ENCODE measurements at places on chromosomes 6 and 20.

DNA sequence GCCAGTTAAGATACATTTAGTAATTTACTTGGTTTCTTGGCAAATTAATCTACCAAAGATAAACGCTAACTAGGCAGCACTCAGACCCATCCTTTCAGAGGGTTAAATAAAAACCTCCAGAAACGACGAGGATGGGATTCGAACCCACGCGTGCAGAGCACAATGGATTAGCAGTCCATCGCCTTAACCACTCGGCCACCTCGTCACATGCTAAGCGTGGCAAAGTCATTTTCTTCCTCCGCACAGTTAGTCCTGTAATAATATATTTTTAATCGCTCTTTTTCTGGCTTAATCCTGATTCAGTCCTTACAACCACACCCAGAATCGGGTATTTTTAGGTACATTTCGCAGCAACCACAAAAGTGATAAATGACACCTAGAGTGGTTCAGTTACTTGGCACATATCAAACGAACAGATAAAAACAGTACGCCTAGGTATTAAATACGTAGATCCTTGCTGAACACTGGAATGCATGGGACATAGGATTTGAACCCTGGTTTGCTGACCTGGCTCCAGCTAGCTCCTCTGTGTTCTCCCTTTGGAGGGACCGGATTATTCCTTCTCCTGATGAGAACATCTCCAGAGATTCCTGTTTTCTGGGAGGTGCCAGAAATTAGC, 71.6 kb downstream of the GPX5 start:
- peak; percentile 18 for DNase-seq

DNA sequence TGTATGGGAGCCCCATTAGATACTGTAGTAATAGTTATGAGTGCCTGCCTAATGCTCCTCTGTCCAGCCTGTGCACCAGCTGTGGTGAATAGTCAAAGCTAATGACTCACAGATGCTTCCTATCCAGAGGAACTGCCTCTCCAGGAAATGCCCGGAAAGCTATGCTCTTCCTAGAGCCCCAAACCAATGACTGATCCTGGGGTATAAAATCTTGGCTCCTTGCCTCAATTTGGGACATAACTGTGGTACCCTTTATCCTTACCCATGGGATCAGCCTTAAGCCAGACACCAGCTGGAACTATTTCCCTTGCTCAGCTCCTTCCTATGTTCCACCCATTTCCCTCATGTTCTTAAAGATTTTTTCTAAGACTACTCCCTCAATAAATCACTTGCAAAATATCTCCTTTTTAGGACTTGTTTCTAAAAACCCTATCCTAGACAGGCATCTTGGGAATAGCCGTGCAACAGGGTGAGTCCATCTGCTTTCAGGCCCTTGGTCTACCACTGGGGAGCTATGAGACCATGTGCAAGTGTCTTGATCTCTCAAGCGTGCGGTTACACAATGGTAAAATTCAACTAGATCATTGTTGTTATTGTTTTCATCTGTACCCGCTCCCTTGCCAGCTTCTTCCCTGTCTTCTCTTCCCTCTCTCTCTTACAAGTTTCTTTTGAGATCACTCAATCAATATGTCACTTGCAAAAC, 283.7 kb downstream of the BTBD3 start:
- DNase-seq: no peak

- DNase-seq: no peak
These were observed 57.6 kb upstream of the SLC23A2 start for GRCh38 chr20:5058873-5059272.

DNA sequence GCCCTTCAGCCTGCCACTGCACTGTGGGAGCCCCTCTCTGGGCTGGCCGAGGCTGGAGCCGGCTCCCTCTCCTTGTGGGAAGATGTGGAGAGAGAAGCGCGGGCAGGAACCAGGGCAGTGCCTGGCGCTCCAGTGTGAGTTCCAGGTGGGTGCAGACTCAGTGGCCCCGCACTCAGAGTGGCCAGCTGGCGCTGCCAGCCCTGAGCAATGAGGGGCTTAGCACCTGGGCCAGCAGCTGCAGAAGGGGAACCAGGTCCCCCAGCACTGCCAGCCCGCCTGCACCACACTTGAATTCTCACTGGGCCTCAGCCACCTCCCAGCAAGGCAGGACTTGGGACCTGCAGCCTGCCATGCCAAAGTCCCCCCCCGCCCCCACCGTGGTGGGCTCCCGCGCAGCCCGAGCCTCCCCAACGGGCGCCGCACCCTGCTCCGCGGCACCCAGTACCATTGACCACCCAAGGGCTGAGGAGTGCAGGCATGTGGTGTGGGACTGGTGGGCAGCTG, 205.9 kb downstream of the CLVS2 start:
- DNase-seq: no peak

DNA sequence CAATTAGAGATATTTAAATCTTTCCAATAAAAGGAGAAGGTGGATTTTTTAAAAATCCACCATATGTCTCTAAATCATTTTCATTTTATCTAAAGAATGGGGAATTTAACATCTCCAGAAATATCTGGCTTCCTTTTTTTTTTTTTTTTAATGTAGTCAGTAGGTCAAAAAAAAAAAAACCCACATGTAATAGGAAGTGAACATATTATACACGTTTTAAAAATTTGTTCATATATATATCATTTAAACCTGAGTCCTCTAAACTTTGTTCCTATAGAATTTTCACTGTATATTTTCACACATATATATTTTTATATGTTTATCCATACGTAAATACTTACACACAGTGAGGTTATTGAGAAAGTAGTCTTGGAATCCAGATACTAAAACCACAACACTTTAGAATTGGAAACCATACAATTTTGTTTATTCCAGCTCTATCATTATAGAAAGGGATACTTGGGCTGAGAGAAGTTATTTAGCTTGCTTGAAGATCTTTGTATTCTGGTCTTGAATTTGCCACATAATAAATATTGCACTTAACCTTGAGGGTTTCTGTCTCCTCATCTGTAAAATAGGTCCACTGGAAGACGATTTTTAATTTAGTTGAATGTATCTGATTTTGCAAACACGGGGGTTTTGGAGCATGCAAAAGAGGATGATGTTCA, 62.1 kb upstream of the ZNF217 start:
- no peak for DNase-seq

DNA sequence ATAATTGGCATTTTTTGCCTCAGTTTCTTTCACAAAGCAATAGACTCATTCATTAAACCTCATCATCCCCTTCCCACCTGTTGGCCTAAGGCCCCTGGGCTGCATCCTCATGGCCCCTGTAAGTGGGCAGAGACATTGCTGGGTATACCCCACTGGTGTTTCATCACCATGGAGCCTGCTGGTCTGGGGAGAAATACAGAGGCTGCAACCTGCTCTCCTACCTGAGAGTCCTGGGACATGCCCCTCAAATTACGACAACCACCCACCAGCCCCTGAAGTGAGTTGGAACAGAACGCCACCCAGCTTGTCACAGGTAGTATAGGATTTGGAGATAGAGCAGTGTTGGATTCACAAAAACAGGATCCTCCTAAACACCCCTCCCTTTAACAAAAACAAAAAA, 190.8 kb downstream of the ANKRD60 start:
- DNase-seq: no peak

DNA sequence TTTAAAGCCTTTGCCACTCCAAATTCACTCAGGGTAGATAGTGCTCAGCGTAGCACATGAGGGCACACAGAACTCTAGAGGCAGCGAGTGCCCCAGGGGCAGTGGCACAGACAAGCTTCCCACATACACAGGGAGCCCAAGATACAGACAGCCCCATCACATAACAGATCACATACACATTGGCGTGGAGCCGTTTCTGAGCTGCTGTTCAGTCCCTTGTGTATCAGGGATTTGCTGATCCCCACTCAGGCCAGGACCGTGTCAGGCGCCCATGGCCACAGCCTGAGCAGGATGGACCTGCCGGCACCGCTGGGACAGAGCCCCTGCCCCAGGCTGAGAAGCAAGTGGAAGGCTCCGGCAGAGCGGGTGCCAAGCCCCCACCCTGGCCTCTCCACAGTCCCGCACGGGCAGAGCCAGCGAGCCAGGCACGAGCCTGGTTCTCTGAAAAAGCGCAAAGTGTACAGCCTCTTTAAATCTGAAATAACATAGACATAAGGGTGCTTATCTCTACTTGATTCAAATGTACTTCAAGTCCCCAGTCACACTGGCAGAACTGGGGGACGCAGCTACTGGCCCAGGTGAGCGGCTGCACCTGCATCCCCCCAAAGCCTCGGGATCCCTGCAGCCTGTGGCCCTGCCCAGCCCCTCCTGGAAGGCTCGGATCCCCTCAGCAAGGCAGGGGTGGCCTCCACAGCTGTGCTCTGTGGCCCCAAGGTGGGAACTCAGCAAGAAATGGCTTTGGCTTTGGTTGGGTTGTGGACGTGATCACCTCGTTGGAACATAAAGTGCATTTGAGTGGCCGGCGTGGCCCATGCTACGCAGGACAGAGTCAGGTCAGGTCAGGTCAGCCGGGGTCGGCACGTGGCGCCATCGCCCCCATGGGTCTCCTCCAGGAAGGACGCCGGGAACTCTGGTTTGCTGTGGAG, 231.3 kb downstream of the ERMARD start:
- no peak for DNase-seq

DNA sequence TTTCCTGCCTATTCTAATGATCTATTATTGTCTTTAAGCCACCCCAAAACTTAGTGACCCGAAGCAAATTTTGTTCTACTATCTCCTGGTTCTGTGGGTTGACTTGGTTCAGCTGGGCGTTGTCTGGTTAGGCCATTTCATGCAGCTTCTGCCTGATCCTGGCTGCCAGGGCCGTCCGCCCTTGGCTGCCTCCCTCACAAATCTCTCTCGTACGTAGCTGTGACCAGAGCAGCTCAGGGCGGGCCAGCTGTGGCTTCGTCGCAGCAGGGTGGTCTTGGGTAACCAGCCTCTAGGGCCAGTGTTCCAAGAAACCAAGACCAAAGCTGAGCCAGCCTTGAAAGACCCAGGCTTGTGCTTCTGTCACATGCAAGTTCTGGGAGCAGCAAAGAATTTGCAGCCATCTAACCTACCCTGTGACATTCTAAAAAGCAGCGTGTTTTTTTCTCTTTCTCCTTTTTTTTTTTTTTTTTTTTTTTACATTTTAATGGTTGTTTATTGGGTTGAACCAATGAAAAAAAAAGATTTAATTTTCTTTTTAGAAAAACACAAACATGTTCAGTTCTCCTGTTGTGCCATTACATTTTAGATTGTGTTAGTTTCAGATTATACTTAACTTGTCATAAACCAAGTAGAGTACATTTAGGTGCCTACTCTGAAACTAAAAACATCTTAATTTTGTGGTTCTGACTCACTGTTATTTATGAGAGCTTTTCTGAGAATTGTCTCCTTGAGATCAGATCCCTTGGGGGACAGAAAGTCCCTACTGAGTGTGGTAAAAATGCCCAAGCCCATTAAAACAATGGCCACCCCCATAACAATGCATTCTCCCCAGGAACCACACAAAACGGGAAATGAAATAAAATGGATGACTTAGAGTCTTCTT, 83.9 kb downstream of the ZDHHC14 start:
- no peak for DNase-seq

DNA sequence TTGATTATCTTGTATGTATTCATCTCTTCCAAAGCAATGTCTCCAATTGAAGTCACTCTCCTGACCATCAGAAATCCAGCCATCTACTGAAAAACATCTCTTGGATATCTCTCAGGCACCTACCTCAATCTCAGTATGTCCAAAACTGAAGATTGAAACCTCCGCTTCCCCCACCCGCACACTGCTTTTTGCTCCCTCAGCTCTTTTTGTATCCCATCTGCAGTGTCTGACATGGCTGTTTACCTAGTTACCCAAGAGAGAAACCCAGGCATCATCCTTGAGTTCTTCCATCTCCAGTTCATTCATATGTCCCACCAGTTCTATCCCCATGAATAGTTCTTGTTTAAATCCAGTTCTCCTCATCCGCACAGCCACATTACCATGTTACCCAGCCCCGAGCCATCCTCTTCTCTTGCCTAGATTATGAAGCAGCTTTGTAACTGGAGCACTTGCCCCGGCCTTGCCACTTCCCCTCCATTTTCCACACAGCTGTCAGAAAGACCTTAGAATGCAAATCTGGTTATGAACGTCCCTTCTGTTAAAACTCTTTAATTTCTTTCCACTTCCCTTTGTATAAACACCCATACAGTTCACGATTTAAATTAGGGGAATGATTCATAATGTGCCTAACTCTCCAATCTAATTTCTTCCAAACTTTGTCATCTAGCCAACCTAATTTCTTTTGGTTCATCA, 40.5 kb upstream of the GCLC start:
- no peak for DNase-seq

- DNase-seq: no peak
These were observed 192.3 kb downstream of the DST start for GRCh38 chr6:56450376-56450775.

- DNase-seq: no peak
These were observed 251.5 kb downstream of the HIVEP2 start for GRCh38 chr6:142693441-142693840.

GRCh38 chr6:44203955-44204354, 12.8 kb upstream of the MYMX start:
- DNase-seq: no peak

DNA sequence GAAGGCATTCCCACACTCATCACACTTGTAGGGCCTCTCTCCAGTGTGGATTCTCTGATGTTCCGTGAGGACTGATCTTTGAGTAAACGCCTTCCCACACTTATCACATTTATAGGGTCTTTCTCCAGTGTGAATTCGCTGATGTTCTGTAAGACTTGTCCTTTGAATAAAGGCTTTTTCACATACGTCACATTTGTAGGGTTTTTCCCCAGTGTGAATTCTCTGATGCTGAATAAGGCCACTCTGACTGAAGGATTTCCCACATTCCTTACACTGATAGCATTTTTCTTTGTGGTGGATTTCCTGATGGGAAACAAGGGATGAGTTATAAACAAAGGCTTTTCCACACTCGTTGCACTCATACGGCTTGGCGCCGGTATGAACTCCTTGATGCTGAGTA, 8.9 kb downstream of the ZSCAN12 start:
- no peak for DNase-seq

GRCh38 chr6:491233-491632, 99.7 kb downstream of the IRF4 start:
- no peak for DNase-seq

- DNase-seq: no peak
These were observed 38.2 kb downstream of the CAP2 start for GRCh38 chr6:17431581-17431980.

GRCh38 chr6:12007887-12008286, 4.2 kb upstream of the HIVEP1 start:
- DNase-seq: no peak

DNA sequence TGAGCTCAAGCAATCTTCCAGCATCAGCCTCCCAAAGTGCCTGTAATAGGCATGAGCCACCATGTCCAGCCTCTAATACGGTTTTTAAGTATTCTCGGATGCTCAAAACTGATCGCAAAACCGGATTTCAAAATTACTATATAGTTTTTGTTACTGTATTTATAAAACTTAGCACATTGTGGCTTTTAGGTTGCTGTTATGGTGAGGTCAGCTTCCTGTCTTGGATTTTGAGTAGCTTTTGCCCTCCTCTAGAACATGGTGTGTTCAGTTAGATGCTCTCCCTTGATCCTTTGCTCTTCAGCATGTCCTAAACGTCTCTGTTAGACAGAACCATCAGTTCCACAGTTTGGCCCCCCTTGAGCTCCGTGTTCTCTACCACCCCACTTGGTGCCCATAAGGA, 96.2 kb downstream of the RPP40 start:
- DNase-seq: no peak

GRCh38 chr6:124056407-124057334, 253.0 kb downstream of the NKAIN2 start:
- no peak for DNase-seq

GRCh38 chr6:38213251-38213658, 393.7 kb downstream of the ZFAND3 start:
- DNase-seq: no peak

Data from stimulated activated CD4-positive, alpha-beta T cell treated with anti-CD3 and anti-CD28 coated beads, Interleukin-15, amount 100 ng/mL, for 1 hour (primary cell).